ENCODE measurements at places on chromosomes 7 and 10.

DNA sequence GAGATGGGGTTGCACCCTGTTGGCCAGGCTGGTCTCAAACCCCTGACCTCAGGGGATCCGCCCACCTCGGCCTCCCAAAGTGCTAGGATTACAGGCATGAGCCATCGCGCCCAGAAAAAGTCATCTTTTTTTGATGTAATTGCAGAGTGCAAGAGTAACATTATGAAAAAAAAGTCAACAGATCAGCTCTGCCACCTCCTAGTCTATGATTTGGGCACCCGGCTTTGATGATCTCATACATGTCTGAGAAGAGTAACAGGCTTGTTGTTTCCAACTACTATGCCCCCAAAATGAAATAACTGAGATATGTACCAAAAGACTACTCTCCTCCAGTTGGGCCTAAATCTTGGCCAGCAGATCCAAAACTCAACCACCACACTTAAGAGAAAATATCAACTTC lies 40.8 kb downstream of the VOPP1 start:
- DNase-seq, result no peak

- DNase-seq, result no peak
These were observed 403.5 kb upstream of the ANKRD30A start for GRCh38 chr10:36721871-36722270.

DNA sequence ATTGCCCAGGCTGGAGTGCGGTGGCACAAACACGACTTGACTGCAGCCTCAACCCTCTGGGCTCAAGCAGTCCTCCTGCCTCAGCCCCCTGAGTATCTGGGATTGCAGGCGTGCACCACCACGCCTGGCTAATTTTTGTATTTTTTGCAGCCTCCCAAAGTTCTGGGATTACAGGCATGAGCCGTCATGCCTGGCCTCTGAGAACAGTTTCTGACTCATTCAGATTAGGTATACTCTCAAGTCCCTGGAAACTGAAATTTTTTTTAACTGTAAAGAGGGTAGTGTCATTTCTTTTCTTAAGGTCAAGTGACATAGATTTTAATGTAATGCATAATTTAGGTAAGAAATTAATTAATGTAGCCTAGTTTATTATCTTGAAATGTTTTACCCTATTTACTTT lies 104.7 kb downstream of the SEPTIN7 start:
- DNase-seq, result no peak

DNA sequence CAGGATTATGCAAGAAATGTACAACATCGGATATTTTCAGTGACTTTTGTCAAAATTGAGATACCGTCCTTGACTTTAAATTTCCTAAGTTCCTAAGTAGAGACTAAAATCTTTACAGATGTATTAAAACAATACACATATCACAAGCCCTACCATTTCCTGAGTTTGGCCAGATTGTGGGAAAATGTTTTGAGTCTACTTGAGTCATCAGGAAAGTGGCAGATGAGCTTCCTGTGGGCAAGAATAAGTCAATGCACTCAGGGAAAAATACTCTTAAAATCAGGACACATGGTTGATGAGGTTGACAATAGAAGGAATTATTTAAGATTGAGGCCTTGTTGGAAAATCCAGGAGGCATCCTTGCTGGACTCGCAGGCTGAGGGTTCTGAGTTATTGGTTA lies 162.5 kb downstream of the SNX10 start:
- no peak for DNase-seq

- DNase-seq, result peak; percentile 29
These were observed 106.7 kb downstream of the TES start for GRCh38 chr7:116316838-116317628.

- DNase-seq, result no peak
These were observed 16.8 kb downstream of the RASGEF1A start for GRCh38 chr10:43249962-43250614.
